ENCODE measurements at places on chromosomes 2 and 18.

- no peak for DNase-seq
Measured at GRCh38 chr2:99845296-99845695, 297.1 kb downstream of the AFF3 start.

DNA sequence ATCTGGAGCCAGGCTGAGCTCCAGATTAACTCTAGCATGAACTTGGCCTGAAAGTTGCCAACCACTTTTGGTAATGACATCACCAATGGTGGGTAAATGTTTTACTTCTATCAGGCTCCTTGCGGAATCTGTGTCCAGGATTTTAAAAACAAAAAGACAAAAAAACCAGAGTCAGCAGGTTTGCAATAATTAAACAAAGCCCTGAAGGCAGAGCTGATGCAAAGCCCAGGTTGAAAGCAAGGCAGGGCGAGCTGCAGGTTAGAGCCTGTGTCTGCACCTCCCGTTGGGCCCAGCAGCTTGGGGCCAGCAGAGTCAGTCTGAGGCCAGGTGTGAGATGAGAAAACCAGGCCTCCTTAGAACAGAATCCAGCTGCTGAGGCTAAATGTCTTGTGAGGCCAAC is 29.1 kb upstream of the ALK start:
- DNase-seq = no peak

DNA sequence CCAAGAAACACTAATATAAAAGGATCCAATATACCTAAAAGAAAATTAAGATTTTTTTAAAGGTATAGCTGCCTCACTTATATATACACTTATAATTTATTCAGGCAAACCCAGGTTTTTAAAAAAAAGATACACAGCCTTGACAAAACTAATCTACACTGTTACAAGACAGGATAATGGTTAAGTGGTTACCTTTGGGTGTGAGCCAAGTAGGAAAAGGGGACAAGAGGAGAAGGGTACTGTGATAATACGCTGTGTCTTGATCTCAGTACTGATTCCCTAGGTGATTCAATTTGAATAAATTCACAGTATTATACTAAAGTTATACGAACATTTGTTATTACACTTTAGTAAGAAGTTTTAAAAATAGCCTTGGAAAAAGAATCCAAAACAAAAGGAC is 30.6 kb downstream of the KLHL41 start:
- DNase-seq = no peak

DNA sequence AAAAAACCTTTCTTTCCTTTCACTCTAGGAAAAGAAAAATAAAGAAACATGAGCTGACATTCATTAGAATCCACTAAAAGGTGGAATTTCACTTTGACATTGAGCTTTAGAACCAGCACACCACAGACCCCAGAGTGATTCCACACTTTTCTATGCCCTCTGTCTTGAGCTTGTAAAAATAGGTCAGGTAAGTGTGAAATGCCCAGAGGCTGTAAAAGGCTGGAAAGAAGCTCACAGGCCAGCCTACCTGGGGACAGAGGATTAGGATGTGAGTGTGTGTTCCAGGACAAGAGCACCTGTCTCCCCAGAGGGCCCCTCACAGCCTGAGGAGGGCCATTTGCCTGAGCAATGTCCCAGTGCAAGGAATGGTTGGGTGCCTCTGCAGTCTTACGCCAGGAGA is 56.3 kb upstream of the MYO3B start:
- DNase-seq = no peak

DNA sequence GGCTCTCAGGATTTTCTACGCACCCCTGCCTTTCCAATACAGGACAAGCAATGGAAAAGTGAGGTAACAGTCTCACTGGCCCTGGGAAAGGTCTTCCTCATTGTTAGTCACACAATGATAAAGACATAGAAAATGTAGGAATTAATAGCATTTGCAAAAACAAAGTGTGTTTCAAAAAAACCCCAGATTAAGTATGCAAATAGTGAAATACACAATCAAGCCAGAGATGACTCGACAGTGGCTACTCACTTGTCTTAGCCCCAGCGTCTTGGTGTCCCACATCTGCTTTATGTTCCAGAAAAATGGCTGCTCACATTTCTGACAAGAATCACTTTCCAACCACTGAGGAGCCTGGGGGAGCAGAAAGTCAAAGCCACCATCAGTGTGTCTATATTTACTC is 47.0 kb upstream of the AP1S3 start:
- DNase-seq = no peak

All from NT2/D1 (cell line).